ENCODE measurements at places on chromosomes 4 and X.

GRCh38 chr4:23788460-23788859, 101.4 kb downstream of the PPARGC1A start:
- DNase-seq, result peak; percentile 76

GRCh38 chr4:104735174-104735573, 240.5 kb upstream of the CXXC4 start:
- no peak for DNase-seq

DNA sequence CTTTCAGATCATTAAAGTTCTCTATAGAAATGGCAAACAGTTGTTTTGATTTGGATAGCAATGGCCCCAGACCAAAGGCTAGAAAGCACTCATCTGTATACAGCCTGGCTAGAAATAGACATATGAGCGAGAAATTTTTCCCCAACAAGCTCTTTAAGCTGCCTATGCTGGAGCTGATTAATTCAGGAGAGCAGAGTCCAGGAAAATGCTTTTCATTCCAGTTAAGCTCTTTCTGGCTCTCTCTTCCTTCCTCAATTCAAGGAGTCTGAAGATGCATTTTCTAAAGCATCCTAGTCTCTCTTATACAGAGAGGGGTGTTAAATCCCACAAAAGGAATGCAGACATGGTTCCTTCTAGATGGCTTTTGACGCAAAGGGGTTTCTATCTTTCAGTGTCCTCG, 141.7 kb upstream of the RAI2 start:
- DNase-seq, result no peak

DNA sequence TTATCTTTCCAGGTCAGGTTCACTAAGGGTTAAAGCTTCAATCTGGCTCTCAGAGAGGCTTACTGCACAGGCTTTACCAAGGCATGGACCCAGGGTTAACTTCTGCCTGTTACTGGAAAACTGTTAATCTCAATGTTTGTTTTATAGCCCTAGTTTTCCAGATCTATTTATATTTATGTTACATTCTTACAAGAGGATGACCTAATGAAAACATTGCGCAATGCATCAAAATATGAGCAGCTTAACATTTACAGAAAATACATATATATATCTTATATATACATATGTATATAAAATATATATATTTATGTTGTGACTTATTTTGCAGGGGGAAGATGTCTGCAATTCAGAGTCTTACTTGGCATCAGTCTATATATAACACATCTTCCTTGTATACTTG, 112.3 kb downstream of the PCDH19 start:
- no peak for DNase-seq

GRCh38 chr4:161167539-161167938, 996.3 kb downstream of the FSTL5 start:
- DNase-seq, result no peak

GRCh38 chrX:138775517-138775916, 64.0 kb upstream of the FGF13 start:
- no peak for DNase-seq

DNA sequence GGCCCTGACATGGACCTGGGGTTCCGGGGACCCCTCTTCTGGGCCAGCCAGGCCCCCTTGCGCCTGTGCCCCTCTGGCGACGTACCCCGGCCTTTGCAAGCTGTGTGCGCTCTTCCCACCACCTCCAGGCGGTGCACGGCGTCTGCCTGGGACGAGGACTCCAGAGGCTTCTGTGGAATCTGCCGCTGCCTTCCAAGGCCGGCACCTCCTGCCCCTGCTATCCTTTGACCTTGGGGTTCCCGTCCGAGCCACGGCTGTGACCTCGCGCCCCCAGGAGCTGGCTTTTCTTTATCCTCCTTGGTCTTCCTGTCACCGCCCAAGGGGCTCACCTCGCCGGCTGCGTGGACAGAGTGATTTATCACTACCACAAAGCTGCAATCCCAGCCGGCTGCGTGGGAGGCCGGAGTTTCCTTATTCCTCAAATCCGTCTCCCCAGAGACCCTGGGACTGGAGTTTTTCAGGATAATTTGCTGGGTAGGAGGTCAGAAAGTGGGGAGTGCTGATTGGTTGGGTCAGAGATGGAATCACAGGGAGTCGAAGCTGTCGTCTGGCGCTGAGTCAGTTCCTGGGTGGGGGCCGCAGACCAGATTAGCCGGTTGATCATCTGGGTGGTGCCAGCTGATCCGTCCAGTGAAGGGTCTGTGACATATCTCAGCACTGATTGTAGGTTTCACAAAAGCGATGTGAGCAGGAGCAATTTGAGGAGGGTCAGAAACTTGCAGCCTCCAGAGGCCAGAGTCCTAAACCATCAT, 19.8 kb upstream of the PLCXD1 start:
- DNase-seq, result peak; percentile 9

DNA sequence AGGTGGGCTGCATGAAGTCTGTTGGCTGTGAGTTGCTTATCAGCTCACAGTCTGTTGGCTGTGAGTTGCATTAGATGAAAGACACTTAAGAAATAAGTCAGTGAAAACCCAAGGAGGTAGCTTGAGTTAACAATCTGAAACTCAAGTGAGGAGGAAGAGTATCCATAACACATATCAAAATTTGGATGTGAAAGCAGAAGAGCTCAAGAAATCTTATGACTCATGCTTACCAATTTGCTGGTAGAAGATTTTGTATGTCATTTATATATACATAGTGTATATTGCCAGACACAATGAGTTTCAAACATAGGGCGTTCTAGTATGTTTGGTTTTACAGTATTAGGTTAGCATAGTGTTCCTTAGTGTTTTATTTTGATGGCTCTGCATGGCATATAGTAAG, 107.4 kb downstream of the DDIT4L start:
- DNase-seq, result no peak

- no peak for DNase-seq
Measured at GRCh38 chr4:113131621-113132020, 82.2 kb downstream of the ANK2 start.

GRCh38 chrX:45497290-45497689, 296.6 kb upstream of the DIPK2B start:
- DNase-seq, result no peak

DNA sequence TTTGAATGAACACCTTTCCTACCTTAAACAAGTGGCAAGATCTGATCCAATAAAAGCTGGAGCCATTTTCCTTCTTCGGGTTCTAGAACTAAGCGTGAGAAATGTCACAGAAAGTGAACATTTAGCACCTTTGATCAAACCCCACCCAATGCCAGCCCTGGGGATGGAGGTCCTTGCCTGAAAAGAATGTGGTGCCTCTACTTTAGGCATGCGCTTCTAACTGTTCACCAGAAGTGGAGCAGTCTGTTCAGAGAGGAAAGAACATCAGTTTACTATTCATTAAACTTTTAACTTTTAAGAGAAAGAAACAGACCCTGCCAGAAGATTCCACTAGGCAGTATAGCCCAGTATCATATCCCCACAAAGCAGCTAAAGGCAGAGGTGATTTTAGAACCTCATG, 75.9 kb downstream of the INTS12 start:
- no peak for DNase-seq

GRCh38 chrX:41923211-41923977, at the start of gene CASK:
CASK (minus strand) TSS chrX:41923554; CDS start chrX:41922988, 566 bp downstream.
- DNase-seq, result peak; percentile 74

DNA sequence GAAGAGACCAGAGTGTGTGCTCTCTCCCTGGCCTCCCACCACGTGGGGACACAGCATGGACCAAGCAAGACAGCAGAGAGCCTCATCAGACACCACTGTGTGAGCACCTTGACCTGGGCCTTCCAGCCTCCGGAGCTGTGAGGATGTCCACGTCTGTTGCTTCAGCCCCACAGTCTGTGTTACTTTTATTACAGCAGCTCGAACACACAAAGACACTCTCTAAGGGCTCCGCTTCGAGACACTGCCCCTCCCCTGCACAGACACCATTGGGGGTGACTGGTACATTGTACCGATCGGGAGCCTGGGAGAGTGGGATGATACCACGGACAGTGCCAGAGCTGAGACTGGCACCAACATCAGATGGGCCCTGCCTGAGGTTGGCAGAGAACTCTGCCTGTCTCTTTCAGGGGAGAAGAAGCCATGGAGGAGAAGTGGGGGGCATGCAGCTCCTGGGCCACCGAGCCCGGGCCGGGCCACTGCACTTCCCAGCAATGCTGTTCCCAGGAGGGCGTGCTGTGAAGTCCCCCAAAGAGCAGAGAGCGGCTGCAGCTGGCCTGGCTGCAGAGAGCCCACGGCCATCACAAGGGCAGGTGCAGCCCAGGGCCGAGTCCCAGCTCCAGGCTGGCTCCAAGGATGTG, 48.1 kb upstream of the HMX1 start:
- no peak for DNase-seq

- no peak for DNase-seq
Measured at GRCh38 chrX:107878106-107878505, 52.4 kb downstream of the MID2 start.

DNA sequence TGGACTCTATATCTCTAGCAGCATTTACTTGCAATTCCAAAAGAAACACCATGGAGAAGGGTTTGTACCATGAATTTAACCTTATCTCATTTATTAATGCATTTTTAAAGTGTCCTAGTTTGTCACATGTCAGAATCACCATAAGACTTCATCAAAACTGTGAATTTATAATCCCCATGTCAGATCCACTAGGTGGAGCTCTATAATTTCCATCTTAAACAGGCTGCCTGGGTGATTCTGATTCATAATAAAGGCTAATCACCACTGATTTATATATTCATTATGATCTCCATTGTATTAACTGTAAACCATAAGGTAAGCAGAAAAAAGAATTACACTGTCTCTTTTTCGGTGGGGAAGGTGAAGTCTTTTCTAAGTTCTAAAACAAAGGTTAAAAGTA, 4.0 kb downstream of the TCEAL2 start:
- DNase-seq, result no peak

GRCh38 chr4:113539408-113539807, 222.1 kb downstream of the CAMK2D start:
- DNase-seq, result peak; percentile 65

- peak; percentile 16 for DNase-seq
Measured at GRCh38 chr4:22515888-22516541, at the start of gene ADGRA3. ADGRA3 (minus strand) TSS chr4:22516066; CDS start chr4:22515784, 282 bp downstream.

- no peak for DNase-seq
Measured at GRCh38 chrX:42128587-42128986, 205.2 kb upstream of the CASK start.

- no peak for DNase-seq
Measured at GRCh38 chr4:86960557-86960961, 25.7 kb downstream of the AFF1 start.

GRCh38 chr4:106690487-106690886, 321.9 kb upstream of the GIMD1 start:
- peak; percentile 71 for DNase-seq

DNA sequence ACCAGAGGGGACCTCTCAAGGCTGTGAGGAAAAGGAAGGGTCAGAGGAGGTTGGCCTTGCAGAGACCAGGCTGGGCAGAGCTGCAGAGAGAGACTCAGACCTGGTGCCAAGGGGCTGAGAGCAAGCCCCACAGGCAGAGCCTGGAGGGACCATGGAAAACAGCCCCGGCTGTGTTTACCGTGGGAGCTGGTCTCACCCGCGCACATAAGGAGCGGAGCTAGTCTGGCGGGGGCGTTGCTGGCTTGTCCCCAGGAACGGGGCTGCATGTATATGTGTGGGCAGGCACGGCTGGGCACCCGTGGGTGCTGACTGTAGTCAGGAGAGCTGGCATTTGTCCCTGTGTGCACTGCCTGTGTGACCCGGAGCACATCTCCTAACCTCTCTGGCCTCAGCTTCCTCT, 45.7 kb downstream of the C4orf50 start:
- DNase-seq, result no peak

DNA sequence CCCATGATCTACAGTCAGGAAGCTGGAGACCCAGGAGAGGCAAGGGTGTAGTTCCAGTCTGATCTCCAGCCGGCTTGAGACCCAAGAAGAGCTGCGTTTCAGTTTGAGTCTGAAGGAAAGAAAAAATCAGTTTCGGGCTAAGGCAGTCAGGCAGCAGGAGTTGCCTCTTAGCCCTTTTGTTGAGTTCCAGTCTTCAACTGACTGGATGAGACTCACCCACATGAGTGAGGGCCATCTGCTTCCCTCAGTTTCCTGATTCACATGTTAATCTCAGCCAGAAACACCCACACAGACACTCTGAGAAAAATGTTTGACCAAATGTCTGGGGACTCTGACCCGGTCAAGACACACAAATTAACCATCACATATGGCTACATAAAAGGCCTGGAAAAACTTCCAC, 73.6 kb upstream of the ELOVL6 start:
- no peak for DNase-seq

- DNase-seq, result peak; percentile 90
Measured at GRCh38 chrX:45479835-45480422, 279.3 kb upstream of the DIPK2B start.

DNA sequence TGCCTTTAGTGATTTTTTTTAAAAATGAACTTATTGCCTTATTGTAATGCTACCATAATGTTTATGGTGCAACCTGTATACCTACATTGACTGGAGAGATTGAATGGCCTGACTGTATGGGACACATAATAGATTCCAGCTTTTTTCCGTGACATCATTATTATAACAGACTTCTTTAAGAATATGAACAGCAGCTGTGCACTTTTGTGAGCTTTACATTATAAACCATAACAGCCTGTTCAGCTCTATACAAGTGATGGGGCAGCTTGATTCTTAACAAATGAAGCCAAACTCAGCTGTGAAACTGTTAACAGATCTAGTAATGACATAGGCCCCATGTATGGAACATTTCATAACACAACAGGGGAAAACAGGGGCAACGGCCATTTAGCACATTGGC, 187.0 kb downstream of the BMPR1B start:
- no peak for DNase-seq

GRCh38 chr4:75344915-75345314, 169.3 kb downstream of the RCHY1 start:
- DNase-seq, result peak; percentile 54

All from NCI-H226 (cell line).